Umbilical cord (tissue), 2 donors: ENCODE measurements at places on chromosomes 2 and 18. TPM values are rescaled to one million over a fixed set of nuclear protein-coding genes. Genes with fewer than 3 reads are reported as not detected.

The FAM237A gene
- total RNA-seq = not detected

The GKN1 gene
- total RNA-seq = not detected

The BCL2L11 gene
- total RNA-seq = 11.8 TPM

The CACNB4 gene
- 40.2 TPM for total RNA-seq

The IL36G gene
- total RNA-seq = not detected

The LRRC30 gene
- 3.4 TPM for total RNA-seq

The SPC25 gene
- total RNA-seq = not detected

- no peak for DNase-seq
Measured at GRCh38 chr2:160741815-160742214, 248.2 kb upstream of the RBMS1 start.

- no peak for DNase-seq
Measured at GRCh38 chr2:104868505-104868866, 14.6 kb downstream of the POU3F3 start.

DNA sequence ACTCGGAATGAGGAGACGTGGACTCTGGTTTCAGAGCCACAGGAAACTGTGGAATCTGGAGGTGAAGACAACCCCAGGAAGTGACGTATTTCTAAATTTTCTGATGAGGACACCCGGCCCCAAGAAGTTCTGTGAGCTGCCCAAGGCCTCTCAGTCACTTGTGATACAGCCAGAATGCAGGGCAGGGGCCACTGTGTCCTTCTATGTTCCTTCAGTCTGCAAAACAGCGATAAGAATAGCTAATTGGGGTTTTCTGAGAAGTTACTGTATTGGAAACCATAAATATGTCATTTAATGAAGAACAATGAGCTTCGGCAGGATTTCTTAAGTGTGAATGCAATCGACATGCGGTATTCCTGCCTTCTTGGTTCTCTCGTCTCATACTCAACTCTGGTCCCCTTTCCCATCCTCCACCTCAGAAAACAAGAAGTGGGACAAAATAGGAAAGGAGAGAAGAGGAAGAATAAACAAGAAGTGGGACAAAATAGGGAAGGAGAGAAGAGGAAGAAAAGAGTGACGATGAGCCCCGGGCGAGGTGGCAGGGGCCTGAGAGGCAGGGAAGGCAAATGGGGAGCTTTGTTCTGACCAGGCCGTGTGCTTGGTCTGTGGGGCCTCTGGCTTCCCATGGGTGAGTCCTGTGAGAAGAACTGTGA, 282.0 kb upstream of the REV1 start:
- peak; percentile 46 for DNase-seq

- no peak for DNase-seq
Measured at GRCh38 chr2:24970483-24971285, 1.1 kb downstream of the DNAJC27 start.

DNA sequence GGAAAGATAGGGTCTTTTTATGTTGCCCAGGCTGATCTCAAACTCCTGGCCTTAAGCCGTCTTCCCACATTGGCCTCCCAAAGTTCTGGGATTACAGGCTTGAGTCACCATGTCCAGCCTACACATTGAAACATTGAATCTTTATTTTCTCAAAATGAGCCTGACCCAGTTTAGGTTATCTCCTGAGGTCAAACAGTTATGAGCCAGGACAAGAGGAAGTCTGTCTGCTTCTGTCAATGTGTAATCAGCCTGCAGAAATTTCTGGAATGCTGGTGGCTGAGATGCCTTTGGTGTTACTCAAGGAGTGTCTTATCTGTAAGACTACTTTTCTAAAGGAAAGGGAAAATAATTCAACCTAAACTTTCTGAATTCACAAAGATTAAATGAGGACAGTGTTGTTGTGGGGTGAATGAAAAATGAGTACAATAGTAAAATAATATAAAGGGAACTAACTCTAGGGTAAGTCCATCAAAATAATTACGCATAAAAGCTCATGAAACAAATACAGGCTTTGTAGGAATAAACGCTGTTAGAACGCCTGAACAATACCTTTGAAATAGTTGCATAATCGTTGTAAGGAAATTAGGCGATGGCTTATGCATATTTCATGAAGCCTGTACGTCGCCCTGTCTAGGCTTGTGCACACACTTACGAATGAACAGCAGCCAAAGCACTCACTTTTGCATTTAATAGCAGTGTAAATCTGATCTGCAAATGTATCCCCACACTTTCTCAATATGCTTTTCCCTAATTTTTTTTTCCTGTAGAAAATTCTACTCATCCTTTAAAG, 260.8 kb downstream of the RDH14 start:
- DNase-seq = peak; percentile 85

DNA sequence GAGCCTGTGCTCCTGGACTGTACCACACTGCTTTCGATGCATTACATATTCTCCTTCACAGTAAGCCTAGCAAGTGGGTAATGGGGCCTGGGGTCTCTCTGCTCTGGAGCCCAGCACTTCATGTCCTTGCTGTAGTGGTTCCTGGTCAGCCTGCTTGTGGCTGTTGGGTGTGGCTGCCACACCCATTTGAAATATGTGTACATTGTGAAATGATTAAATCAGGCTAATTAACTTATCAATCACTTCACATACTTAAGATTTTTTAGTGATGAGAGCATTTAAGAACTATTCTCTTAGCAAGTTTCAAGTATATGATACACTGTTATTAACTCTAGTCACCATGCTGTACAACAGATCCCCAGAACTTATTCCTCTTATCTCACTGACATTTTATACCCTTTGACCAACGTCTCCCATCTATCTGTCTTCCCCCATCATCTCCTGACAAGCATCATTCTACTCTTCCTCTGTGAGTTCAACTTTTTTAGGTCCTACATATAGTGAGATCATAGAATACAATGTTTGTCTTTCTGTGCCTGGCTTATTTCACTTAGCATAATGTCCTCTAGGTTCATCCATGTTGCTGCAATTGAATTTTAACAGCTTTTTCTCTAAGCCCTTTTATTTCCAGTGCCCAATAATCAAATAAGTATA, 92.1 kb downstream of the LYPD6 start:
- peak; percentile 57 for DNase-seq

DNA sequence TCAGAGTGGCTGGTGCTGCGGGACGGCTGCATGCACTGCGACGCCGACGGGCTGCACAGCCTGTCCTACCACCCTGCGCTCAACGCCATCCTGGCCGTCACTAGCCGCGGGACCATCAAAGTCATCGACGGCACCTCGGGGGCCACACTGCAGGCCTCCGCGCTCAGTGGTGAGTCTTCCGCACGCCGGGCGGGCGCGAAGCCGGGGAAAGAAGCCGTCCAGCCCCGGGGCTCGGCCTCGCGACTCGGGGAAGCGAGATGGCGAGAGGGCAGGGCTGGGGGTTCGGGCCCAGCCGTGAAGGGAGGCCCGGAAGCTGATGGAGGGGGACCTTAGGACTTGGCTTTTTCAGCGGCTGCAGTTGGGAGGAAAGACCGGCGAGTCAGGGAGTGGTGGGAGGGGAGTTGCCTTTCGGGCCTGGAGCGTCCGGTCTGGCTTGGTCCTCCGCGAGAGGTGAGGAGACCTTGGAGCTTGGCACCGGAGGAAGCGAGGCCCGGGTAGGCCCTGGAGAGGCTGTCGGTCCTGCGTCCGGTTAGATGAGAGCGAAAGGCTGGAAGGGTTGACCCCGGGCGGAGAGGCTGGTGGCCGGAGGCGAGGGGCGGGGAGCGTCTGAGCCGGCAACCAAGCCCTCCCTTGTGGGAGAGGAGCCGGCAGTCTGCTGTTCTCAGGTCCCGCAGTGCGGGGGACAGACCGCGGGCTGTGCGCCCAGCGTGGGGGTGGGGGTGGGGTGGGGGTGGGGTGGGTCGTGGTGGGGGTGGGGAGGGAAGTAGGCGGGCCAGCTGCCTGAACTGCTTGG, 691 bp downstream of the BIRC6 start:
- DNase-seq = peak; percentile 41

DNA sequence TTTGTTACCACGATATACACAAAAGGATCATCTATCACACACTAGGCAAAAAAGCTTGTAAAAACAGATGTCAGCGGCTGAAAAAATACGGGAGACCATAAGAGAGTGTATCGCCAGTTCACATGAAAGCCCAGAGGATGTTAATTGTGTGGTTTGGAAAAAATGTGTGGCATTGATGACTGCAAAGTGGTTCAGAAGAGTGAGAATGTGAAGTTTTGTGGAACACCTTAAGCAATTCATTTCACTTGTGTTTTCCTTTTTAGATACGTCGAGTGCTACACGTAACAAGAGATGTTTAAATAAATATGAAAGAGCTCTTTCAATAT, 61.7 kb upstream of the DAPL1 start:
- DNase-seq = no peak

DNA sequence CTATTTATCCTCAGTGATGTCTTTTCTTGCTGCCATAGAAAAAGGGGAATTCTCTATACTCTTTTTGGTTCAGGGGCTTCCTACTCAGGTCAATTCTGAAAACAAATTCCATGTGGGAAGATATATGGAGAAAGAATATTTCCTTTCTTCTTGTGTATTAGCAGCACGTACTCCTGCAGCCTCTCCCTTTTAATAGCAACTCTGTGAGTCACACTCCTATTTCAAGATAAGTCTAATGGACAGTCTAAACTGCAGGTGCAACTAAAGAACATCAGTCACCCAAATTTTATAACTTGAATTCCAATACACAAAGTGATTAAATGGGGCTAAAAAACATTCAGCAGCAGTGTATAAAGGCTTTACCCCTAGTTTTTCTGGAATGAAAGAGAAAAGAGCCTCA, 942.2 kb downstream of the CNTNAP5 start:
- DNase-seq = no peak

DNA sequence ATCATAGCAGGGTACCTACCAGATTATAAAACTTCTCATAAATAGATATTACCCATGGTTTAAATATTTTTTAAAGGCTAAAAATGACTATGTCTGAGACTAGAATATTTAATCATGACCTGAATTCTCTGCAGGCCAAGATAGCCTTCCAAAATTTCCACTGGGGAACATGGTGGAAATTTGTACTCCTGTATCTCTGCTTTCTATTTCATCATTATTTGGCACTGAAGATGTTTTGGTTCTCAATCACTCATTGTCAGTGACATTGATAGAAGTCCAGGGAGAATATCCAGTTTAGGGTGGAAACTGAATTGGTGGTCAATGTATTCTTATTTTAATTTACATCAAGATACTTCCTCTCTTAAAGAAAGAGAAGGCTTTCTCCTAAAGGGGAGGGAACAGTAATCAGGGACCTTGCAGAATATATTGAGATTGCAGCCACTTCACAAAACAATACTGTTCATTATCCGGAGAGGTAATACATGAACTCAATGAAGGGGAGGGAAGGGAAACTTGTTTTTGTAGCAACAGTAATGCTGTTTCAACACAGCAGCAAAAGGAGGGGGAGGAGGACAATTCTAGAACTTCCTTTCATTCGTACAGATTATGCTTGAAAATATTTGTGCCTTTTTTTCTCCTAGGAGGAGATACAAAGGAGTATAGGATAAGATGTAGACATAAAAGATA, 34.1 kb downstream of the EEF1B2 start:
- DNase-seq = no peak

DNA sequence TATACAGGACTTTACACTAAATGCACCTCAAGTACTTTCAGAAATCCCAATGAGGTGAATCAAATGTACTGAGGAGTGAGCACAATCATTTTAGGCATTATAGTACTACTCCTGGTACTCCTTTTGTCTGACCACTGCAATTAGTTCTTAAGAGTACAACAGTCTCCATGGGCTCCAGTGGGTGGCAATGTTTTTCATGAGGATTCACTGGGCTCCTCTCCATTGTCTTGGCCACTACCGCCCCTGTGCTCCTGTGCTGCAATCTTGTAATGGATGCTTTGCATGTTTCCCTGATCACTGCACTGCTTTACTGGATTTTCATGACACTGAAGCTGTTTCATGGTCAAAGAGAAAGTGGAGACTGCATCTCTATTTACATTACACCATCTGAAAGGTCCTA, 268.5 kb upstream of the ZSWIM2 start:
- no peak for DNase-seq

DNA sequence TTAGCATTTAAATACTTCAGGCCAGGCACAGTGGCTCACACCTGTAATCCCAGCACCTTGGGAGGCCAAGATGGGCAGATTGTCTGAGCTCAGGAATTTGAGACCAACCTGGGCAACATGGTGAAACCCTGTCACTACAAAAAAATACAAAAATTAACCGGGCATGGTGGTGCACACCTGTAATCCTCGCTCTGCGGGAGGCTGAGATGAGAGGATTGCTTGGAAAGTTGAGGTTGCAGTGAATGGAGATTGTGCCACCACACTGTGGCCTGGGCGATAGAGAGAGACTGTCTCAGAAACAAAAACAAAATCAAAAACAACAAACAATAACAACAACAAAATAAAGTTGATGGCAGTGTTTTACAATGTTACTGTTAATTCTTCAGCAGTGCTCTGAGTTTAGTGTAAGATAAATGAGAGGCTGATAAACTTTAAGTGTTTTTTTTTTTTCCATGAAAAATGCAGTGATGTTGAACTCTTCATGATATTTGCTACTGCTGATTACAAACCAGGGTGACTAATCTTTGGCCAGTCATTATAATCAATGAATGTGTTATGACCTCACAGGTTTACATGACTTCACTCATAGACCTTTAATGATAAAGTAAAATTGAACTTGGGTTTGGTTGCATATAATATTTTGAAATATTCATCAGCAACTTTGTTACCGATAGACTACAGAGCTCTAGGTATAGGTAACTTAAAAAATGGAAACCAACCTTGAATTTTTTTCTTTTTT, 2.5 kb downstream of the ITGAV start:
- no peak for DNase-seq

- no peak for DNase-seq
Measured at GRCh38 chr2:232320443-232320803, 58.1 kb upstream of the ALPP start.

DNA sequence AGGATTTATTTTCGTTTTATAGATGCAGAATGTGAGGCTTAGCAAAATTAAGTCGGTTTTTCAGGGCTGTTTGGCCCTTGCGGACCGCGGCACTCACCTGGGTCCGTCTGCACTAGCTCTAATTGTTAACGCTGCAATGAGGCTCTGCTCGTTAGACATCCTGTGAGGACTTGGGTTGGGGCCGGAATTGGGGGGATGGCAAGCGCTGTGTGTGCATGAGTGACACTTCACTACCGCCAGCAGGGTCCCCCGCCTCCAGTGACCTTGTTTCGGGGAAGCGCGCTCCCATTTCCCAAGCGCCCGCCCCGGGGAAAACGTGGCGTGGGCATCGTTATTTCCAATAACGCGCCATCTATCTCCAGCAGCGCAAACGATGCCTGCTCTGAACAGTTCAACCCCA, 54.2 kb downstream of the KCNG2 start:
- DNase-seq = no peak

GRCh38 chr2:152413228-152414030, 78.5 kb downstream of the FMNL2 start:
- DNase-seq = no peak

GRCh38 chr2:109348671-109349502, 219.9 kb downstream of the SH3RF3 start:
- DNase-seq = no peak

GRCh38 chr2:216013080-216013909, at the start of gene MREG:
Gene MREG, minus strand, starts transcription at chr2:216013551. Its CDS starts 224 bp downstream, at chr2:216013327.
- peak; percentile 82 for DNase-seq

DNA sequence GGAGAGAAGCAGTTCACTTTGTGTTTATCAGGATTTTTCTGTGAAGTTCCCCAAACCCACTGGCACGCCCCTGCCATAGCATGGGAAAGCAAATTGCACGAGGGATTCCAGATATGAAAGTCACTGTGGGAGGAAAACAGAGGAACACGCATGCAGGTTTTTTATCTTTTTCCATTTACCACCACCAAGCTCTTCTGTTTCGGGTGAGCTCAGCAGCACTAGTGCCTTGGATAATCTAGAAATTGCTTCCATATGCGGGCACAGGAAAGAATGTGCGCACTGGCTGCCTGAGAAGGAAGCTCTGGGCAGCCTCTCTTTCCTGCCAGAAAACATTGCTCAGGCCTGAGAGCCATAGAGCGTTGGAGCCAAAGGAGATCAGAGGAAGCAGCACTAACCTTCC, 65.9 kb upstream of the WIPF1 start:
- peak; percentile 94 for DNase-seq
